ENCODE measurements at places on chromosomes 16 and 17.

GRCh38 chr16:11896486-11897176, 19.1 kb downstream of the GSPT1 start:
- no peak for DNase-seq

DNA sequence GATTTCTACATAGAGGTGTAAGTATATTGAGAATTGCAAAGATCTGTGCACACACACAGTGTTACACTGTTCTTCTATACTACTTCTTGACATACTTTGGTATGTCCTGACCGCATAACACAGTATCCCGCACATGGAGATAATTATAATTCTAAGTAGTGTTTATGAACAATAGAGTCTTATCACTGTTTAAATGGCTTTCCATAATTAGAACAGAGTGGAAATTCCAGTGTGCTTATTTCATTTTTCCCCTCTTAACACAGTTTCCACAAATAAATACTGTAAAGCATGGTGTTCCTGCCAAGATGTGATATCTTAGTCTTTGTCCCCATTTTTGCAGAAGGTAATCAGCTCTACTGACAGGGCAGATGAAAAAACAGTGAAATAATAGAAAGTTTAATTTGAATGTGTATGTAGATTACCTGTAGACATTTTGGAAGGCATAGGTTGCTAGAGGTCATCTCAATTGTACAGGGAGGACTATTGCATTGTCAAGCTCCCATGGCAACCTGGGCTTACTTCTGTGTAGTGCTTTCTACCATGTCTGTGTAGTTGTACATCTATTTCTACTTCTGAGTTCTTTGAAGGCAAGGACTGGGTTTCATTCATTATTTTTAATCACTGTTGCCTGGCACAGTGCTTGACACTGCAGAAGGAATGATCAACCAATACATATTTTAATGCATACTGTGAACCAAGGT, 10.1 kb upstream of the KRT28 start:
- no peak for DNase-seq

DNA sequence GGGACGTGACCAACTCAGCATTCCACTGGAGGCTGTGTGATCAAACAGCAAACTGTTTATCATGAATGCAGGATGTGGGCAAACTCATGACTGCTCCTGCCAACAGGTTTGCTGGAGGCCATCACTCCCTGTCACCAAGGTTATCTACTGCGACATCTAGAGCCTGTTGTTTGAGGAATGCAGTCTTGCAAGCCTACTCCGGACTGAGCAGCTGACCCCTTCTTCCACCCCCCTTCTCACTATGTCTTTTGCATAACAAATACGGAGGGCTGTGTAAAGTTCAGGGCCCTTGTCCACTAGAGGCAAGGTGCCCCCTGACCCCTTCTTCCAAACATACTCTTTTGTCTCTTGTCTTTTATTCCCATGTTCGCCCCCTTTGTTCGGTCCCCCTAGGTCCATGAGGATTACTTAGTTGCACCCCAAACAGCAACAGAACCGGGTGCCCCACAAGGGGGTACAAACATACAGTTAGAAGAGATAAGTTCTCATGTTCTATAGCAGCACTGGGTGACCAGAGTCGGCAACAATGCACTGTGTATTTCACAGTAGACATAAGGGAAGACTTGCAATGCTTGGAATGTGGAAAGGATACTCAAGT, 28.7 kb downstream of the MEAK7 start:
- DNase-seq, result no peak

- DNase-seq, result no peak
These were observed 913 bp downstream of the CDIP1 start for GRCh38 chr16:4537376-4538343.

GRCh38 chr16:26963109-26963508, 103.6 kb upstream of the C16orf82 start:
- no peak for DNase-seq

GRCh38 chr16:77928096-77928495, 94.3 kb upstream of the CLEC3A start:
- no peak for DNase-seq

DNA sequence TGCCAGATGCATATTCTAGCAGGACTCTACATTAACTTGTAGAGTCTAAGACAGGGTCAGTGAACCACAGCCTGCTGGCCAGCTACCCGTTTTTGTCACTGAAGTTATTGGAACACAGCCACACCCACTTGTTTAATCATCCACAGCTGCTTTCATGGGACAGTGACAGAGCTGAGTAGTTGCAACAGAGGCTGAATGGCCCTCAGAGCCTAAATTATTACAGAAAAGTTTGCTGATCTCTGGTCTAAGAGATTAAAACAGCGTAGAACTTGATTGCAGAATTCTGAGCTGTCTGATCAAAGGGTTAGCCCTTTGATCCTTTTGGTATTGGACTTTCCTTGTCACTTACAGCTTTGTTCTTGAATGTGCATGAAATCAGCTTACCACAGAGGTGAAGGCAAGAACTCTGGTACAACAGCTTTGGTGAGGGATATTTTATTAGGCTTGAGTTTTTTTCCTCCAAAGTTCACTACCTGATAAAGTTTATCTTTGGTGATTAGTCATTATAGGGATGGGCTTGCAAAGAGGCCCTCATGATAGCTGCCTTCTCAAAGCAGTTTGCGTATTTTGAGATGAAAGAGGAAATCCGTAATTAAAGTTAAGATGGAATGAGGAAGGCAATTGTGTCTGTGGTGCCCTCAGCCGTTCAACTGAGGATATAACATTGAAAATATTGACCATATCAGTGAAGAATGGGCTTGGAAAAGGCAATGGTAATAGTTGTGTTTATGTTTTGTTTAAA, 23.6 kb downstream of the ALDH3A2 start:
- no peak for DNase-seq

DNA sequence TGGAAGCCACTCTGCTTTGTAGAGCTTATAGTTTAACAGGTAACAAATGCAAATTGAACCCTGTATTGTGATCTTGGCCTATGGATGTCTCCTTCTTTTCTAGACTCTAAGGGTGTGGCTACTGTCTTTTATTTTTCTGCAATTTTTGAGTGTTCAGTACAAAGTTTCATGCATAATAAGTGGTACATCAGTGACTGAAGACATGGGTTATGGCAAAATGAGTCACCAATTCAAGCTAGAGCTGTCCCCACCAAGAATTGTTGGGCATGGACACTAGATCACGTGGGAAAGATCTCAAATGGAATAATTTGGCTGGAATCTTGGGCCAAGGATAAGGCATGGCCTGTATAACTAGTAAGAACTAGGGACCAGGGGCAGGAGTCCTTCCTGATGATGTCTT, 228.4 kb upstream of the N4BP1 start:
- DNase-seq, result no peak

Data from stimulated activated CD4-positive, alpha-beta T cell treated with anti-CD3 and anti-CD28 coated beads, Interleukin-1b, Interleukin-23, amount 100 ng/mL, for 24 hours (primary cell).